HEK293T (cell line): ENCODE measurements at places on chromosomes 12 and 14.

DNA sequence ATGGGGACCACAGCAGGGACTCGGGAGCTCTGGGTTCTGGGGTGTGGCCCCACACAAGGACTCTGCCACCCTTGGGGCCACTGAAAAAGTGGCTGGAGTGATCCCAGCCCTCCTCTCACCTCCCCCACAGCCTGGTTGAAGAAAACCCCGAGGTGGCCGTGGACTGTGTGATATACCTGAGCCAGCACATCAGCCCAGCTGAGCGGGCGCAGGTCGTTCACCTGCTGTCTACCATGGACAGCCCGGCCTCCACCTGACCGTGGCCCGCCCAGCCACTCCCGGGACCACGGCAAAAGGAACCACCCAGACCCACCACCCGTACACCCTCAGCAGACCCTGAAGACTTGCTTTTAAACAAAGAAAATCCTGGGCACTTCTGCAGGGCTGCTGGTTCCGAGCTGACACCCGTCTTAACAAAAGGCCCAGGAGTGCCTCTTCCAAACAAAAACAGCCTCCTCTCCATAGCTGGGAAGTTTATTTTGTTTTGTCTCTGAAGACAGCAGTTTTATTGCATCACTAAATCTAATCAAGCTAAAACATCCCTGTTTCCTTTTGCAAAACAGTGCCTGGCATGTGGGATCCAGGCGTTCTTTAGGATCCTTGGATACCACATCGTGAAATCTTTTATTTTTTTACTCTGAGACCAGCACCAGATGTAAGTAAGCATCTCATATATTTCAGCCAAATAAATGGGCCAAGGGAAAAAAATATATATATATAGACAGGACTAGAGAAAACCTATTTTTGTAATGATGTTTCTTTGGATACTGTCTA is 42.8 kb downstream of the FOXN4 start:
- DNase-seq, result no peak

- DNase-seq, result no peak
Observed at GRCh38 chr12:96436366-96437170, 36.3 kb upstream of the CDK17 start.

GRCh38 chr12:26701604-26702215 is 131.3 kb downstream of the ITPR2 start:
- DNase-seq, result no peak

- no peak for DNase-seq
Observed at GRCh38 chr14:24032727-24033418, 18.9 kb upstream of the CARMIL3 start.

DNA sequence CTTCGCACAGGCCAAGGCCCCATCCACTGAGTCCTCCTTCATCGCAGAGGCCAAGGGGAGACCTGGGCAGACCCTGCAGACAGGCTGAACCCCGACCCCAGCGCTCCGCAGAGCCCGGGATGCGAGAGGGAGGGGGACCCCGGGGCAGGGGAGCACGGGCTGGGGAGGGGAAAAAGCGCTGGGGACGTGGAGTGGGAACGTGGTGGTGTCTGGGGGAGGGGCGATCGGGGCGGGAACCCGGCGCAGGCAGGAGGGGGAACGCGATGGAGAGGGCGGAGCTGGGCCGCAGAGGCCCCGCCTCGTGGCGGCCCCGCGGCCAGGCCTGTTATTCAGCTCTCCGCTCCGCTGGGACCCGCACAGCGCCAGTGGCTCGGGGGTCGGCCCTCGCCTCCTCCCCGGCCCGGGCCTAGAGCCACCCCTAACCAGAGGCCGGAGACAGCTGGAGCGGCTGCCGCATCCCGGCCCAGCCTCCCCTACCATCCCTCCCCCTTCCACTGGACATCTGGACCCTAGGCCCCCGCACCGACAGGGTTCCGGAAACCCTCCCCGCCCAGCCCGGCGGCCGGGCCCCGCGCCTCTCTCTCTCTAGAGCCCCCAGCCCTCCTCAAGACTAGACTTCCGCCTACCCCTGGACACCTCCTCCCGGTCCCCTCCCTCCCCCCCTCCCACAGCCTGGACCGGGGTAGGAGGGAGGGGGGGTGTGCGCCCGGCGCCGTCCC is at the start of gene ARHGEF25:
Gene ARHGEF25 (plus strand): TSS at position 328 of the 719 bp plus-strand sequence. CDS start 460 bp downstream, outside the sequence.
- DNase-seq, result peak; percentile 91
